ENCODE measurements at places on chromosomes 16 and 17. TPM values are rescaled to one million over a fixed set of nuclear protein-coding genes. Genes with fewer than 3 reads are reported as not detected.

AKAP10 gene
- 19.0 TPM for total RNA-seq

SEPTIN1 gene
- total RNA-seq, result not detected

C16orf54 gene
- total RNA-seq, result not detected

GALR2 gene
- total RNA-seq, result 0.09 TPM
